ENCODE measurements at places on chromosomes 13 and 19.

GRCh38 chr13:98889419-98890085, 88.3 kb downstream of the DOCK9 start:
- no peak for DNase-seq

GRCh38 chr13:40540328-40541044, 126.0 kb downstream of the FOXO1 start:
- peak; percentile 34 for DNase-seq

DNA sequence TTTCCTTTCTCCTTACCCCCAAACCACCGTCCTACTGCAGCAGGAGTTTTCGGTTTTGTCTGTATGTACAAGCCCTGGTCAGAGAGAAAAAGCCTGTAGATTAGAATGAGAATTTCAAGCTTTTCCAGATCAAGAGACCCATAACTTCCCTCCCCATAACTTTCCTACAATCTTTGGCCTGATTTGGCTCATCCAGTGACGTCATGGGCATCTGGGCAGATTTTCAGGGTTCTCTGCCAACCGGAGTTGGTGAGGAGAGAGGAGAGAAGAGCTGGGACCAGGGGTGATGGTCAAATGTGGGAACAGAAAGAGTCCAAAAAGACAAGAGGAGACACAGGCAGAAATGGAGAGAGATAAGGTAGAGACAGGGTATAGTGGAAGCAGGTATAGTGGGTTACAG, 10.5 kb downstream of the IZUMO2 start:
- no peak for DNase-seq

- no peak for DNase-seq
Measured at GRCh38 chr13:51328488-51328887, 11.0 kb upstream of the SERPINE3 start.

- no peak for DNase-seq
Measured at GRCh38 chr13:51802631-51803418, 1.1 kb downstream of the DHRS12 start.

GRCh38 chr13:97015661-97016350, 21.5 kb upstream of the OXGR1 start:
- no peak for DNase-seq

GRCh38 chr13:30972888-30973377, 40.5 kb downstream of the TEX26 start:
- DNase-seq, result peak; percentile 41

DNA sequence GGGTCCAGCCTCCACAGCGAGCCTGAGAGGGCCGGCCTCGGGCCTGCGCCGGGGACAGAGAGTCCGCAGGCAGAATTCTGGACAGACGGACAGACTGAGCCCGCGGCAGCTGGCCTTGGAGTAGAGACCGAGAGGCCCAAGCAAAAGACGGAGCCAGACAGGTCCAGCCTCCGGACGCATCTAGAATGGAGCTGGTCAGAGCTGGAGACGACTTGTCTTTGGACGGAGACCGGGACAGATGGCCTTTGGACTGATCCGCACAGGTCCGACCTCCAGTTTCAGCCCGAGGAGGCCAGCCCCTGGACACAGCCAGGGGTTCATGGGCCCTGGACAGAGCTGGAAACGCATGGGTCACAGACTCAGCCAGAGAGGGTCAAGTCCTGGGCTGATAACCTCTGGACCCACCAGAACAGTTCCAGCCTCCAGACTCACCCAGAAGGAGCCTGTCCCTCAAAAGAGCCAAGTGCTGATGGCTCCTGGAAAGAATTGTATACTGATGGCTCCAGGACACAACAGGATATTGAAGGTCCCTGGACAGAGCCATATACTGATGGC, 490 bp downstream of the ITPKC start:
- peak; percentile 27 for DNase-seq

DNA sequence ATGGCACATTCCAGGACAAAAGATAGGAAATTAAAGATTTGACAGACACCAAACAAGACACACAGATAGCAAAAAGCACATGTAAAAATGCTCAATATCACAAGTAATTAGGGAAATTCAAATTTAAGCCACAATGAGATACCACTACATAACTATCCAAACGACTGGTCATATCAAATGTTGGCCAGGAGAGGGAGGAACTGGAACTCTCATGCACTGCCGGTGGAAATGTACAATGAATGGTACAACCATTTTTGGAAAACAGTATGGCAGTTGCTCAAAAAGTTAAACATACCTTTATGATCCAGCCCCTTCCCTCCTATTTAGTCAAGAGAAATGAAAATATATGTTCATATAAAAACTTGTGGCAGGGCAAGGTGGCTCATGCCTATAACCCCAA, 36.8 kb upstream of the CYP2S1 start:
- DNase-seq, result no peak

DNA sequence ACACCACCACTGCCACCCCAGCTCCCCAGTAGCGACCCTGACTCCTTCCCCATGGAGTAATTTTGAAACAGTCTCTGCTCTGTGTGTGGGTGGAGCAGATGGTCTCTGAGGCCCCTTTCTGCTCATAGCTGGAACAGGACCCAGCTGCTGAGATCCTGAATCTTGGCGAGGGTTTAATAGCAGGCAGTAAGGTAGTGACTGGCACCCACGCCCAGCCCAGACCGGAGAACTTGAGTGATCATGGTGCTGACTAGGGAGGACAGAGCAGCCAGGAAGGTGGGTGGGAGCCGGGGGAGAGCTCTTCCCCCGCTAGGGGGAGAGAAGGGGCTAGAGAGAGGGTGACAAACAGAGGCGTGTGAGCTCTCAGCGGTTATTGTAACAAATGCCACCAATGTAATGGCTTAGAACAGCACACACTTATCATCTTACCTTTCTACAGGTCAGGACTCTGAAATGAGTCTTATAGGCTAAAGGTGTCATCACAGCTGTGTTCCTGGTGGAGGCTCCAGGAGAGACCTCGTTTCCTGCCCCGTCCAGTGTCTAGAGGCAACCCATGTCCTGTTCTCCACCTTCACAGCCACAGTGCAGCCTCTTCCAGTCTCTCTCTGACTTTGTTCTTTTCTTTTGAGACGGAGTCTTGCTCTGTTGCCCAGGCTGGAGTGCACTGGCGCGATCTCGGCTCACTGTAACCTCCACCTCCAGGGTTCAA, 7.2 kb upstream of the ACER1 start:
- no peak for DNase-seq

DNA sequence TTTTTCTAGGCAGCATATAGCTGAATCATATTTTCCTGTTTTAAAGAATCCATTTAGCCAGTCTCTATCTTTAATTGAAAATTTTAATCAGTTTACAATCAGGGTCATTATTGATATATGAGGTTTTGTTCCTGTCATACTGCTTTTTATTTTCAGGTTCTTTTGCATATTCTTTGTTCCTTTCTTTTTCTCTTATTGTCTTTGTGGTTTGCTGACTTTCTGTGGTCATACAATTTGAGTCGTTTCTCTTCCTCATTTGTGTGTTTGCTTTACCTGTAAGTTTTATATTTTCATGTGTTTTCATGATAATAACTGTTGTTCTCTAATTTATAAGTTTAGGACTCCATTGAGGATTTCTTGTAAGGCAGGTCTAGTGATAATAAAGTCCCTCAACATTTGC, 812.6 kb downstream of the DACH1 start:
- no peak for DNase-seq

DNA sequence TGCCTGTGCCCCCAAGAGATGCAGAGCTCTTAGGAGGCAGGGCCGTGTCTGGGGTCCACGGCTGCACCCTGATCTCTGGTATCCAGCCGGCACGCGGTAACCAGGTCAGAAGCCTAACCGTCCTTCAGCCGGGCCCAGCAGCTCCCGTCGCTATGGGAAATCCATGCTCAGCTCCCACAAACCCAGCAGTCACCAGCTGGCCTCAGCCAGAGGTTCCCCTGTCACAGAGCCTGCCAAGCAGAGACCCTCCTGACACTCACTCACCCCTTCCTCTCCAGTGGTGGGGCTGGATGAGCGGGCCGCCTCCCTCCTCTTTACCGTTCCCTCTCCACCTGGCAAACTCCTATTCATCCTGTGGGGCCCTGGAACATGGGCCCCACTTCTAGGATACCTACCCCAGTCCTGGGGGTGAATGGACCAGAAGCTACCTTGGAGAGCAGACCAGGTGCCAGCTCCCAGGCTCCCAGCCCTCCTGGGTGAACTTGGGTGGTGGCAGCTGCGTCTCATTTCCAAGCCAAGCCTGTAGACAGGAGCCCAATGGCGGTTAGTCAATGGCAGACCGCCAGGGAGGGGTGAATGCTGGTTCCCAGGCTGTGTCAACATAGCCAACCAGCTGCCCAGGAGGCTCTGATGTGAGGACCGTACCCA, 21.4 kb upstream of the TCF3 start:
- no peak for DNase-seq
